ENCODE measurements at places on chromosomes 5 and 9. TPM values are rescaled to one million over a fixed set of nuclear protein-coding genes. Genes with fewer than 3 reads are reported as not detected.
A peak's percentile ranks its signal among the peaks of the same experiment; 100 is the strongest.

DNA sequence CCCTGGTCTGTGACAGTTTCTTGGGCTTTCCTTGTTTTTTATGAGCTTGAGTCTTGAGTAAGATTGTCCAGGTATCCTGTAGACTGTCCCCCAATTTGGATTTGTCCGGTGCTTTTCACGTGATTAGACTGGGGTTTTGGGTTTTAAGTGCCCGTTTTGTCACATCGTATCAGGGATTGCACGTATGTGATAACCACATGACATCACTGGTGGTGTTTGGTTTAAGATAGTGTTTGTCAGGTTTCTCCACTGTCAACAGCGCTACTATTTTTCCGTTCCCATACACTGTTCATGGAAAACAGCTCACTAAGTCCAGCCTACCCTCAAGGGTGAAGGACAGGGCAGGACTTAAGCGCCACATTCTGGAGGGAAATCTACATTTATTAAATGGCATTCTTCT, 39.7 kb downstream of the LMNB1 start:
- H3K36me3 ChIP-seq: peaks cover 41% of the 10 kb centered on the region
- no peaks in the 10 kb centered on the region for H3K4me1 ChIP-seq
- no peaks in the 10 kb centered on the region for H3K27me3 ChIP-seq
- no peak overlapping the region for H3K27ac ChIP-seq

GRCh38 chr9:19145881-19146280, 18.6 kb upstream of the PLIN2 start:
- H3K36me3 ChIP-seq: no peaks in the 10 kb centered on the region
- H3K27me3 ChIP-seq: no peaks in the 10 kb centered on the region
- no peak overlapping the region for H3K4me3 ChIP-seq
- DNase-seq: no peak
- peaks cover 9% of the 10 kb centered on the region for H3K4me1 ChIP-seq
- H3K27ac ChIP-seq: no peak overlapping the region

GRCh38 chr5:39520232-39520572, 95.4 kb upstream of the DAB2 start:
- H3K4me3 ChIP-seq: no peak overlapping the region
- H3K36me3 ChIP-seq: no peaks in the 10 kb centered on the region
- peak; percentile 26 for DNase-seq
- H3K4me1 ChIP-seq: peaks cover 4% of the 10 kb centered on the region
- H3K27me3 ChIP-seq: no peaks in the 10 kb centered on the region
- no peak overlapping the region for H3K27ac ChIP-seq

- DNase-seq: no peak
- H3K4me1 ChIP-seq: no peaks in the 10 kb centered on the region
- no peak overlapping the region for H3K27ac ChIP-seq
Measured at GRCh38 chr9:27165068-27165467, 56.0 kb downstream of the TEK start.

GRCh38 chr5:112772124-112772523, 34.4 kb downstream of the APC start:
- H3K4me3 ChIP-seq: no peak overlapping the region
- H3K36me3 ChIP-seq: peaks cover 21% of the 10 kb centered on the region
- peaks cover 7% of the 10 kb centered on the region for H3K4me1 ChIP-seq
- peak overlapping the region; percentile 68 for H3K27ac ChIP-seq

- H3K27ac ChIP-seq: no peak overlapping the region
- no peak overlapping the region for H3K4me3 ChIP-seq
- H3K4me1 ChIP-seq: peaks cover 5% of the 10 kb centered on the region
- no peaks in the 10 kb centered on the region for H3K36me3 ChIP-seq
Measured at GRCh38 chr9:16191191-16191590, 638.3 kb downstream of the CCDC171 start.

- H3K27me3 ChIP-seq: peaks cover 28% of the 10 kb centered on the region
- H3K4me1 ChIP-seq: peaks cover 7% of the 10 kb centered on the region
- H3K27ac ChIP-seq: no peak overlapping the region
- peak; percentile 23 for DNase-seq
- H3K4me3 ChIP-seq: no peak overlapping the region
Measured at GRCh38 chr9:137176302-137177182, 4.7 kb upstream of the TMEM210 start.

- no peaks in the 10 kb centered on the region for H3K4me1 ChIP-seq
- H3K27ac ChIP-seq: no peak overlapping the region
- H3K36me3 ChIP-seq: peaks cover 61% of the 10 kb centered on the region
- H3K4me3 ChIP-seq: no peak overlapping the region
Measured at GRCh38 chr5:179777909-179778308, 15.9 kb upstream of the LTC4S start.

DNA sequence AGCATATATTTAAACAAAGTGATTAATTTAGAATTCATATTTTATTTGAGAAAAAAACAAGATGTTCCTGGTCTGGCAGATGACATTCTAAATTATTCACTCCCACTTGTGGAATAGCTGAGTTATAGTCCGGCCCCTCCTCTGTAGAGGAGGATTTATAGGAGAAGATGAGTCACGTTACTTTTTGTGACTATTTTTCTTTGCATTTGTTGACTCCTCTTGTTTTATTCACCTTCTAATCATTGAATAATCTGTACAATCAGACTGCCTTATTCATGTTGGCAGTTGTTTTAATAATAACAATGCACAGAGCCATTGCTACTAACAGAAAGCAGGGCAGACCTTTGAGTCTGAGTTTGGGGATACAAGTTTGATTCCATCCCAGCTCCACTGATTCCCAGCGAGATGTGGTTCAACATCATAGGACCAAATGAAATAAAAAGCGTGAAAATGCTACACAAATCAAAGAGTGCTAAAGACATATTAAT, 23.2 kb downstream of the DOCK8 start:
- DNase-seq: no peak
- no peaks in the 10 kb centered on the region for H3K27me3 ChIP-seq
- no peak overlapping the region for H3K4me3 ChIP-seq
- H3K27ac ChIP-seq: no peak overlapping the region
- H3K4me1 ChIP-seq: no peaks in the 10 kb centered on the region
- H3K36me3 ChIP-seq: no peaks in the 10 kb centered on the region

DNA sequence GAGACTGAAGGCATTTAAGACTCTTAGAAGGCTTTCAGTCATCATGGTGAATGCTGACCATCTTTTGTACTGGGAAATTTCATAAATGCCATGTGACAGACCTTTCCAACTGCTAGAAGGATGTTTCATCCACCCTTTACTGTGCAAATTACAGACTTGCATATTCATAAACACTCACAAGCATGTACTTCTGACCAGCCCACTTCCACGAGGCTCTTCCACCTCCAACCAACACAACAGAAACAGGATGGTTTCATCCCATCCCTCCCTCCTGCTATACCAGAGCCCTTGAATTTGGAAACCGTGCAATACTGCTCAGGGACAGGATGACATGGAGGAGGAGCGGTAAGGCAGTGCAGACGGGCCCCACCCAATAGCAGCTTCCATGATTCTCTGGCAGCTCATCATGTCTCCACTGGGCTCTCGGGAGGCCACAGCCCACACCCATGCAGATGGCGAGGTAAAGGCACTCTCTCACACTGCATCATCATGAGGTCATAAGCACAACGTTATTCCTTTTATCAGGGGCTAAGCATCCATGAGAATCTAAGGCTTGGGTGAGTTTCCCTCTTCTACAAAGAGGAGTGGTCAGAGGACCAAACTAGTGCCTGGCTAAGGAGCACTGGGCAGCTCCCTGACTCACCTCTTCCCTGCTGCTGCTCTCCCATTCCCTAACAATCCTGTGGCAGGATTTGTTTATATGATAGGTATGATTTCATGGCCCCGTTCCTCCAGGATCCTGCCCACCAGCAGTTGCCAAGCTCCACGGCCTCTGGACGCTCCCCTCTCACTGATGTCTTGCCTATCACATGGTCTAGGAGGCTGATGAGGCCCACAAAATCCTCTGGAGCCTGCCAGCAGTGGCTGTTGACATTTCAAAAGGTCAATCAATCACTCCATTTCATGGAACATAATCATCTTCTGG, 94.4 kb upstream of the FSTL4 start:
- H3K36me3 ChIP-seq: no peaks in the 10 kb centered on the region
- DNase-seq: no peak
- H3K27me3 ChIP-seq: no peaks in the 10 kb centered on the region

- H3K4me3 ChIP-seq: no peak overlapping the region
- H3K27me3 ChIP-seq: peaks cover 16% of the 10 kb centered on the region
- H3K27ac ChIP-seq: no peak overlapping the region
- no peaks in the 10 kb centered on the region for H3K36me3 ChIP-seq
- peaks cover 3% of the 10 kb centered on the region for H3K4me1 ChIP-seq
Measured at GRCh38 chr5:177355868-177356168, 1.9 kb upstream of the RGS14 start.

- H3K27ac ChIP-seq: no peak overlapping the region
- DNase-seq: no peak
- peaks cover 8% of the 10 kb centered on the region for H3K4me1 ChIP-seq
Measured at GRCh38 chr9:35649431-35650340, 1.0 kb downstream of the SIT1 start.

DNA sequence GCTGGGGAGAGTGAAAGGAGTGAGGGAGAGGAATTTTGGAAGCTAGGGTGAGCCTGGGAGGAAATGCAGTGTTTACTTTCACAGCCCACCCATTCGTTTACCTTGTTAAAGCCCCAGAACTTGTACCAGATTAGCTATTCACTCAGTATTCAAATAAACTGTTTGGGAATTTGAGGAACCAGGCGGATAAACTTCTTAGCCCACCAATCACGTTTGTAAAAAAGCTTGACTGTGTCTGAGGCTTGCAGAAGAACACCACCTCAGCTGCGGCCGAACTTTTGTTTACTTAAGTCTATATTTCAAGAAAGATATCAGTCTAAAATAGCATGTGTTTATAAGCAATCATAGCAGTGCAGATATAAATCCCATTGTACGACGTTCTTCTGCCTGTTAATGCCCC, 5.2 kb upstream of the TLE1 start:
- H3K4me3 ChIP-seq: no peak overlapping the region
- no peak overlapping the region for H3K27ac ChIP-seq
- H3K36me3 ChIP-seq: no peaks in the 10 kb centered on the region
- peak; percentile 13 for DNase-seq

DNA sequence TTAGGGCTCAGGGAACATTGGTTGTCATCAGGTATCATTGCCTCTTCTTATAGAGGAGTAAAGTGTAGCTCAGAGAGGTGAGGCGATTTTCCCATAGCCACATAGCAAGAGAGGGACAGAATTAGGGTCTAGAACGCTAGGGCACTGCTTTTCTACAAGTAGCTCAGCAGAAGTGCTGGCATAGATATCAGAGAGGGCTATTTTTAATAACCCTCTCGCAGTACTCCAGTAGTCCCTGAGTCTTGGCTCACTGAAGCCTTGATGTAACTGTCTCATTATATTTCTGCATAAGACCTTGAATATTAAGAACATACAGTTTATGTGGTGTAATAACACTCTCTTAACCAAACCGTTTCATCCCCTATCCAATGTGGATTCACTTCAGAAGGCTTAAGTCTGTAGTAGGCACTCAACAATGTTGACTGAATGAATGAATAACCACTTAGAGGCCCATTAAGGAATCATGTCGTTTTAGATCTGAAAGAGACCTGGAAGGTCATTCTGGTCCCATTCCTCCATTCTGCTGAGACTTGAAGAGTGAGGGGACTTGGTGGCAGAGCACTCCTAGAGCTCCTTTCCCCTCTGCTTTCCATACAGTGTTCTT, 4.7 kb upstream of the FRMPD1 start:
- DNase-seq: no peak
- H3K4me3 ChIP-seq: no peak overlapping the region
- no peak overlapping the region for H3K27ac ChIP-seq

DNA sequence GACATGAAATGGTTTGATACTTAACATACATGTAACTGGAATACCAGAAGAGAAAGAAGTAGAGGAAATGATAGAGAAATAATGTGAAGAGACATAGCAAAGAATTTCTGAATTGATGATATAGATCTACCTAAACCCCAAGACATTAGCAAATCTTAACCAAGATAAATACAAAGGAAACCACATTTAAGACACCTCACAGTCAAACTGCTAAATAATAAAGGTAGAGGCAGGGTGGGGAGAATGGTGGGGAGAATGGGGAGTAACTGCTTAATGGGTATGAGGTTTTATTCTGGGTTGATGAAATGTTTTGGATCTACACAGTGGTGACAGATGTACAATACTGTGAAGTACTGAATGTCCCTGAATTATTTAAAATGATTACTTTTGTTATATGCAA, 17.5 kb downstream of the CARNMT1 start:
- no peak overlapping the region for H3K27ac ChIP-seq
- H3K4me3 ChIP-seq: no peak overlapping the region
- no peaks in the 10 kb centered on the region for H3K4me1 ChIP-seq
- DNase-seq: no peak
- peaks cover 10% of the 10 kb centered on the region for H3K36me3 ChIP-seq

- H3K27me3 ChIP-seq: peaks cover 17% of the 10 kb centered on the region
- H3K4me1 ChIP-seq: no peaks in the 10 kb centered on the region
- H3K4me3 ChIP-seq: no peak overlapping the region
Measured at GRCh38 chr5:38424148-38425060, 132.0 kb downstream of the LIFR start.

DNA sequence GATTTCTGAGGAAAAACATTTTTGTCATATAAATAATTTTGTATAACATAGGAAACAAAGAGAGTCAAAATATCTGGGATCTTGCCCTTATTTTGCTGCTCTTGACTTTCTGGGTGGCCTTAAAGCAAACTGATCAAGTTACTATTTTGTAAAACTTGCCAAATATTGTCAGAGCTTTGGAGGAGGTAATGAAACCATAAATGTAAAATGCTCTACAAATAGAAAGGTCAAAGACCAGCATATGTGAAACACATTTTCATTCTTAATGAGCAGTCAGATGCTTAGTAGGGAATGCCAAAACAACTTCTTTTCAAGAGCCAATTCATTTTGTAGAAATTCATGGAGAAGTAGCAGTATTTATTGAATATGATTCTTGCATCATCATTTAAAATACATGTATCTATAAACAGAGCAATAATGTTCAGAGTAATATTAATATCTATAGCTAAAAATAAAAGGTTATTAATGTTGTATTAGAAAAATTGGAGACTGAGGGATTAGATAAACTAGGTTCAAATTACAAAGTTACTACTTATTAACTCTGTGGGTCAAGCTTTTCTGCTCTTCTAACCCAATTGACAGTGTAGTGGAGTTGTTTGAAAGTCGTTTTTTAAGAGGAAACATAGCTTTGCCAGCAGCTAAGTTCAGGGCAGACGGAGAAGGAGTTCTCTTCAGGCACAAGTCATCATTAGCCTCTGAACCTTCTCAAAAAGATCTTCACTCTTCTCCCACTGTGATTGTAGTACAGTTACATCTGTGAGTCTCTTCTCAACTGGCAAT, 2053.1 kb downstream of the EFNA5 start:
- H3K27ac ChIP-seq: no peak overlapping the region
- no peaks in the 10 kb centered on the region for H3K27me3 ChIP-seq
- H3K36me3 ChIP-seq: no peaks in the 10 kb centered on the region
- H3K4me3 ChIP-seq: no peak overlapping the region
- no peak for DNase-seq

DNA sequence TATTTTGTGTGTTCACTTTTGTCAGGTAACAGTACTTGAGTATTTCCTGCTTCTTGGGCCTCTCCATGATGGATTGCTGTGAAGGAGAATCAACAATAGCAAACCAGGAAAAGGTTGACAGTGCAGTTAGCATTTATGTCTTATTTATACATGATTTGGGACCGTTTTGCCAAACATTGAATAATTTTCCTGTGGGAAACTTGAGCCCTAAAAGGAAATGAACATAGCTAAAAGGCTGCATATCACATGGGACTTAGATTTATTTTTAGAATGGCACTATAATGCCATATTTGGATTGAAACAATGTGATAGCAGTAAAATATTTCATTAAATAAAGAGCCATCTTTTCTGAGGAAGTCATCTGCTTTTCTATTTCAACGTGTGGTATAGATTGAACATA, 15.3 kb downstream of the GPR21 start:
- no peaks in the 10 kb centered on the region for H3K27me3 ChIP-seq
- no peaks in the 10 kb centered on the region for H3K4me1 ChIP-seq
- DNase-seq: no peak

MAMDC2 gene
- 7.9 TPM for polyA plus RNA-seq

HSD17B4 gene
- 135 TPM for polyA plus RNA-seq

N4BP3 gene
- 2.0 TPM for polyA plus RNA-seq

CD14 gene
- polyA plus RNA-seq: 13.2 TPM

ACO1 gene
- 94.0 TPM for polyA plus RNA-seq

GBGT1 gene
- polyA plus RNA-seq: 8.7 TPM
